Coronary artery (tissue), 2 donors: ENCODE measurements at places on chromosomes 1 and 21.

GRCh38 chr1:53735261-53735660, 3.7 kb downstream of the GLIS1 start:
- no peak for DNase-seq

- DNase-seq: peak; percentile 22
Observed at GRCh38 chr1:247440001-247440620, 17.8 kb downstream of the OR2B11 start.

DNA sequence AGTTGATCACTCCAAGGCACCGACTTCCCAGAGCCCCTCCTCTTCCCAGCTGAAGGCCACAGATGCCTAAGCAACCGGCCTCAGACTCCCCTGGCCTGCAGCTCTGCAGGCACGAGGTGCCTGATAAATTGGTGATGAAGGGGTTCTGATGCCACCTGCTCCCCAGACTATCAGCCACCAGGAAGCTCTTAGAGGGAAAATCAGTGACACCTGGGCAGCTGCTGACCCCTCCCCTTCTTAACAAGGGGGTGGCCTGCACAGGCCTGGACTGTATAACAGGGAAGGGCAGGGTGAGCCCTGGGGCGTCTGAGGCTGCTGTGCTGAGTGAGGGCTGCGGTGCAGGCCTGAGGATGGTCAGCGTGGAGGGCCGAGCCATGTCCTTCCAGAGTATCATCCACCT, at the start of gene PADI6:
Gene PADI6 (plus strand): TSS at position 301 of the 400 bp plus-strand sequence. CDS start 50 bp downstream, at position 351.
- DNase-seq: no peak

- DNase-seq: no peak
Observed at GRCh38 chr1:160657250-160657781, 10.5 kb upstream of the SLAMF1 start.

DNA sequence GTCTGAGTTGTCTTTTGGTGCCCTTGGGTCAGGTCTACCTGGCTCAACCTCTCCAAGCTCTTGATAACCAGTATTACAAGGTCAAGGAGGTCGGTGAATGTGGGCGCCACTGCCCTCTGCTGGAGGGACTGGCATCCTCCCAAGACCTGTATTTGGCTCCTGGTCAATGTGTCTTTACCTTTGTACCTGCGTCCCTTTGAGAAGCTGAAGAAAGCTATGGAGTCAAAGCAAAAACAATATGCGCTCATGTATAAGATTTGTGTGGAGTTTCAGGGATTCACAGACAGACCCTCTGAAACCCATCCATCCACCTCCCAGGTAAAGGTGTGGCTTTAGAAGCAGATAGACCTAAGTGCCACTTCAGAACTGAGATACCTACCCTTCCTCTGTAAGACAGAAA, 61.8 kb upstream of the NBL1 start:
- no peak for DNase-seq

DNA sequence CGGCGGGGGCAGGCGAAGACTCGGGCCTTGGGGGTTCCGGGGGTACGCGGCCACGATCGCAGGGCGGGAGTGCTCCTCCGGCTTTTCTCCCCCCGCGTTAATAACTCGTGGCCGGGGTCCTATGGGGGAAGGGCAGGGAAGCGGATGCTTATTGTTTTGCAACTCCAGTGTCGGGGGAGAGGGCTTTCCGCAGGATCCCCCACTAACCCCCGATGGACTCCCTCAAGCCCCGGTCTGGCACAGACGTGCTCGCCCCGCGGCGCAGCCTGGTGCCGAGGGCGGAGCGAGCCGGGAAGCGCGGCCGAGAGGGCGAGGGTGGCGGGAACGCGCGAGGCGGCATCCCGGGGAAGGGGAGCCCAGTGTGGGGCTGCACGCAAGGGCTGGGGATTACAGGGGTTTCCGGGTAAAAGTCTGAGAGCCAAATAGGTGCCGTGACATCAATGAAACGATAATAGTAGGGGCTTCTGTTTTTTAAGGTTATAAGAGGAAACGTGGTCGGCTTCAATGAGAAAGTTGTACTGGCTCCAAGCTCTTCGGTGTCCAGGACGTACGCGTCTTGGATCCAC, 772 bp downstream of the UCK2 start:
- DNase-seq: no peak

DNA sequence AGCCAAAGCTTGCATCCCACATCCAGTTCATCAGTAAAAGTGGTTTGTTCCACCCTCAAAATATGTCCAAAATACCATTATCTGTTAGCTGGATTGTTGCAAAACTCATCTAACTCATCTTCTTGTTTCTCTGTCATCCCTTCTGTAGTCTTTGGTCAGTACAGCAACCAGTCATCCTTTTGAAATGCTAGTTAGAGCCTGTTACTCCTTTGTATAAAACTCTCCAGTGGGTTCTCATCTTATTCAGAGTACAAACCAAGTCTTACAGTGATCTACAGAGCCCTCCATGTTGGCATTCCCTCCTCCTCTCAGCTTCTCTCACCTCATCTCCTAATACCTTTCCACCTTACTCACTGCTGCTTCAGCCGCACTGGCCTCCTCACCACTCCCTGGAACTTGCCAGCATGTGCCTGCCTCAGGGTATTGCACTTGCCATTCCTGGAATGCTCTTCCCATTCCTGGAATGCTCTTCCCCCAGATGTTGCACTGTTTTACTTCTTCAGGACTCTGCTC, 70.6 kb downstream of the LAMC1 start:
- no peak for DNase-seq
